ENCODE measurements at places on chromosomes 6 and 20.

DNA sequence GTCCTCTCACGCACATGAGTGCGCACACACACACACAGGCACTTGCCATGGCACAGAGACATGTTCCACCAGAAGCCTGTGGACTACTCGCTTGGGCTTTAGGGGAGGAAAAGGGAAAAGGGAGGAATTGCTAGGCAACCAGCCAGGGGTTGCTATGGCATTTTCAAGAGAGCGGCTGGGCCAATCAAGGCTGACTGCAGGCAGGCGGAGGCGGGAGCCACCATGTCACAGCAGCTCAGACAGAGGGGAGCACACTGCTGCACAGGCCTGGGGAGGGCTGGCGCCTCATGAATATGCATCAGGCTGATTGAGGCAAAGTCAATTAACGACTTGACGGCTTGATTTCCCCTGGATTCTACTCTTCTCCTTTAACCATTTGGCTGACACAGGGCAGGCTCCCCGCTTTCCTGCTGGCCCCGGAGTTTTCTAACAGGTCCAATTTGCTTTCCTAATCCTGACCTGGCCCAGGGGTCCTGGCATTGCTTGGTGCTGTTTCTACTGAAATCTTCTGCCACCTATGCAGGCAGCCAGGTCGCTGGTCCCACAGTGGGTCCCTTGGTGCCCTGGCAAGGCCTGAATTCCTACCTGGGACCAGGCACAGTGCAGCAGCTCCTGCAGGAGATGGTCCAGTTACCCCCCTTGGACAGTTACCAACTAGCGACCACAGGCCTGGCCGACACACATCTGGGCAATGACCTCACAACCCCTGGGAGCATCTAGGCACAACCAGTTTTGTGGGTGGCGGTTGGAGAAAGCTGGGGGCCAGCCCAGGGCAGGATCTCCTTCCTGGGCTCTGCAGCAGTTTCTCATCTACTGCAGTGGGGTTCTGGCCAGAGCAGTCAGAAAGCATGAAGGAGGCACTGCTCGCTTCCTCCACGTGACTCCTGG is 52.1 kb downstream of the YTHDF1 start:
- no peak for DNase-seq

DNA sequence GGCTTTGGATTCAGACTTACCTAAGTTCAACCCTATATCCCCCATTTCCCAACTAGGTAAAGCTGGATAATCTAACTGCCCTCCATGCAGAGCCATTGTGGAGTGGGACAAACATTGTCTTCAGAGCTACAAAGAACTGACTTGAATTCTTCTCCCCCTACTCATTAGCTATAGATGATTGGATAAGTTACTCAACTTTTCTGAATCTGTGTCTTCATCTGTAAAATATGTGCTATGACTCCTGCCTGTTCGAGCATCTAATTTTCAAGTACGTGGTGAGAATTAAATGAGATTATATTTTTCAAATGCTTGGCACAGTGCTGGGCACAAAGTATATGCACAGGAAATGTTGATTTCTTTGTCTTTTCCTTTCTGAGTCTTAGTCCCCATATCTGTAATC is 240.3 kb upstream of the TCF21 start:
- DNase-seq, result no peak

GRCh38 chr20:3697588-3698305 is 14.7 kb downstream of the SIGLEC1 start:
- DNase-seq, result no peak

DNA sequence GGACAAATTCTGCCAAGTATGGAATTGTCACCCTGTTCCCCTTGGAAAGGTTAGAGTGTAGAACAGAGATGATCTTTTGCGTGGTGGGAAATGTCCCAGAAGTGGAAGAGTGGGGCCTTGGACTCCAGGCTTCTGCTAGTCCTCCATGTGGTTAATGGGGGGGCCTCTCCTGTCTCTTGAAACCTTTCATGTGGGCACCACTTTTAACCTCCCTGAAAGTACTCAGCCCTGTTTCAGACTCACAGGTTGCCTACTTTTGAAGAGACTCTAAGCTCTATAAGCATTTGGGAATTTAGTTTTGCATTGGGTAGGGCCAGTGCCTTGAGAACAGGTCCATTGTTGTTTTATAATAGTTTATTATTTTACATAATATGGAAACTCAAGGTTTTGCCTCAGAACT is 17.5 kb downstream of the RREB1 start:
- no peak for DNase-seq

DNA sequence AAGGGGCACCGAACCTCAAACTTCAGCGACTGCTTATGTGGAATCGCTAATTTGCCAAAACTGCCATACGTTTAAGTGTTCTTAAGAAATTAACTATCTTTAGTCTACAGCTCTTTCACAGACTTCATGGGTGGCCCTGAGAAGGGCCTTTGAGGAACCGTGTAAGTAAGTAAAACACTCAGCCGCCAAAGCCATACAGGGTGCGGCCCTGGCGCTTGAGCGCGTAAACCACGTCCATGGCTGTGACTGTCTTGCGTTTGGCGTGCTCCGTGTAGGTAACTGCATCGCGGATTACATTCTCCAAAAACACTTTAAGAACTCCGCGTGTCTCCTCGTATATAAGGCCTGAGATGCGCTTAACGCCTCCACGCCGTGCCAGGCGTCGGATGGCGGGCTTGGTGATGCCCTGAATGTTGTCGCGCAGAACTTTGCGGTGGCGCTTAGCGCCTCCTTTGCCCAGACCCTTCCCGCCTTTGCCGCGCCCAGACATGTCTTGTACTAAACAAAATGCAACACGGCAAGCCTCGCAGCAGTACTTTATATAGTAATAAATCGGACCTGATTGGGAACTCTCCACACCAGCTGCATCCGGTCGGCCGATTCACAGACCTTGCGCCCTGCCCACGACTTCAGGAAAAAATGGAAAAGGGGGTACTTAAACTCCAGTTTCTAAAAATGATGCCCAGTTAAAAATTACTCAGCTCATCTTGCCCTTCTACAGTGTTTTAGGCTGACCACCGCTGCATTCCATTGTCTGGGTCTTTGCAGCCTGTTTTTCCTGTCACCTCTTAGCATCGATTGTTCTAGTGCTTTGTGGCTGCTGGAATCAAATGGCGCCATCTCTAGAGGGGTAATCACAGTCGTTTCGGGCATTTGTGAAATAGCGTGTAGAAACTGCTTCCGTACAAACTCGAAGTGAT is 38.9 kb downstream of the OR2B2 start:
- peak; percentile 35 for DNase-seq

GRCh38 chr6:108699290-108700041 is 138.7 kb downstream of the FOXO3 start:
- DNase-seq, result no peak

DNA sequence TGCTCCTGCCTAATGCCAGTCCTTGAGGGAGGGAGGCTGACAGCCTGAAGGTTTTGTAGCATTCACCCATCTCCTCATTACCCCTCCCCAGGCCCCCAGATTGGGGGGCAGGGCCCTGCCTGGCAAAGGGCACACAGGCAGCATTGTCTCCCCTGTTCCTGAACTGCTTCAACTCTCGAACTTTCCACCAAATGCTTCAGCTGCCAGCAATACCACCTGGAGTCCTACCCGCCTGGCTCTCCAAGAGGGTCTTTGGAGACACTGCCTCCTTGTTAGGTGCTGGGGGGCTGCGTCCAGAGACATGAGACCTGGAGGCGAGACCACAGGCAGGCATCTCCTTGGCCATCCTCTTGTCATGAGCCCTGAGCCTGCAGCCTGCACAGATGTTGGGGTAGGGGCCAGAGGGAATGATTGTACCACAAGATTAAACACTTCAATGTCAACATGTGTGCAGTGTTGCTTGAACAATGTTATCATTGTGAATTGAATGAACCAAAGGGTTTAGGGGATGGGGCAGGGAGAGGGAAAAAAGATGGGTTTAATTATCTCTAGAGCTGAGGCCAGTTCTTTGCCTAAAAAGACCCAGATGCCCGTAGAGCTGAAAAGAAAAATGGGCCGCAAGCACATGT is 25.0 kb downstream of the BMP7 start:
- DNase-seq, result no peak

DNA sequence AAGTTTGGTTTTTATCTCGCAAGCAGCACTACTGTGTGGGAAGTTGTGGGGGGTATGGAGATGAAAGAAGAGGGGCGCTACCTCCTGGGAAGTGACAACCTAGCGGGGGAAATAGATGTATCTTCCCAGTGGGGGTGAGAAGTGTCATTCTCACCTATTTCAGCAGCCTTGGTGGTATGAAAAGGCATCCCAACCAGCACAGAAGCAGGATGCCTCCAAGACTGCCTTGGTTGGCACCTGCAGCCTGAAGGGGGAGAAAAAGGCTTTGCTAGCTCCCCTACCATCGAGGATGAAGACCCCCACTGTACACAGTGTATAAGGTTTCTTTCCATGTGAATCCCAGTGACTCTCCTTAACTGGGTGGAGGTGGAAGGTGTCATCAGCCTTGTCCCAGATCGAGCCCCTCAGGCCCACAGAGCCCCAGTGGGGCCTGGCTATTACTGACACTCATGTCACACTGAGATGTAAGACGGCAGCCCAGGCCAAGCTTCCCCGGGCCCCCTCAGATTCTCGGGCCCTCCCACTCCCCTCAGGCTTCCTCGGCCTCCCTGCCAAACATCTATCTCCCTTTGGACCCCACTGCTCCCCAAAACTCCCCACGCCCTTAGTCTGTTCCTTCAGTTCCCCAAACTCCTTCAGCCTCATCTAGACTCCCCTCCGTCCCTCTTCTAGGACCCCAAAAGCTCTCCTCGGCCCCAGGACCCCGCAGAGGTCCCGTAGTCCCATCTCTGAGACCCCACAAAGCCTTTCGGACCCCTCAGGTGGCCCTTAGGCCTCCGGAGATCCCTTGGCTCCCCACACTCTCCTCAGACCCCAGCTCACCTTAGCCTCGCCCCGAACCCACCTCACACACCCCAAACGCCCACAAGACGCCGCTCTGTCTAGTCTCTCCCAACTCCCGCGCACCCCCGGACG is 688 bp downstream of the COMMD7 start:
- no peak for DNase-seq

DNA sequence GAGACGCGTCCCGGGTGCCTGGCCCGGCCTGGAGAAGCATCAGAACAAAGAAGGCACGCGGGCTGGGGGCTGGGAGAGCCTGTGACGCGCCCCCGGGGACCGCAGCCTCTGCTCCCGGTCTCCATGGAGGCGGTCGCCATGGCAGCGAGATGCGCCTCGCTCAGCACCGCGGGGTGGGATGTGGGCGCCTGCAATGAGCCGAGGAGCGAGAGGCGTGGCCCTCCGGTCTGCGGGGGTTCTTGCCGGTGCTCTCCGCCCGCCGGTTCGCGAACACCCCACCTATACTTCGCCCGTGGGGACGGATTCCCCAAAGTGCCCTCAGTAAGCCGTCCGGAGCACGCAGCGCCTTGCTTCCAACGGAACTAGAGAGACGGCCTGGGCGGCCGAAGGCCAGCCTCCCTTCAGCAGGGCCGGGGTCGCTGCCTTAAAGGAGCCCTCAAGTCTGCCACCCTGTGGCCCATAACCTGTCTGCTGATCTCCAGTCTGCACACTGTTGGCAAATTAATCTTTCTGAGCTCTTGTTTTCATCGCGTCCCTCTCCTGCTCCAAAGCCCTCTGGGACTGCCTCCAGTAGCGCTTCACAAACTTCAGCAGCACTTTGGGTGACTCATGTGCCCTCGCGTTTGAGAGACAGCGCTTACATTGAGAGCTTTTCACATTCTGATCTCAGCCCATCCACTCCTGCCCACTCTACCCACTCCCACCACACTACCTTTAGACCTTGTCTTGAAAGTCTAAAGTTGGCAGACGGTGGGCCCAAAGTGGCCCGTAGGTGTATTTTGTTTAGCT is 983 bp upstream of the ADISSP start:
- DNase-seq, result peak; percentile 79

DNA sequence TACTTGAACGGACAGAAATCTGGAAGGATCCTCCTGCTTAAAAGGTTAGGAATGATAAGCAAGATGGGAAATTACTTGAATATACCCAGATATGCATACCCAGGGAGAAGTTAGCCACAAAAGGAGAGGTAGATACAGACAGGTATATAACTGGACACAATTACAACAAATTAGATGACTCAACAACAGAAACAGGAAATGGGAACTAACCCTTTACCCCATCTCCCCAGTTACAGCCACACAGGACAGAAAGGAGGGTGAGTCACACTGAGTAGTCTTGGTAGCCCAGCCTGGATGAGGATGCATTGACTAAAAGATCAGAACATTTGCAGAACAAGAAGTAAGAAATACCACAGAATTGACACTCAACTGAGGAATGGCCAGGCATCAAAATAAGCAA is 61.2 kb downstream of the C6orf52 start:
- no peak for DNase-seq

GRCh38 chr6:22027040-22027725 is 269.7 kb downstream of the PRL start:
- no peak for DNase-seq

DNA sequence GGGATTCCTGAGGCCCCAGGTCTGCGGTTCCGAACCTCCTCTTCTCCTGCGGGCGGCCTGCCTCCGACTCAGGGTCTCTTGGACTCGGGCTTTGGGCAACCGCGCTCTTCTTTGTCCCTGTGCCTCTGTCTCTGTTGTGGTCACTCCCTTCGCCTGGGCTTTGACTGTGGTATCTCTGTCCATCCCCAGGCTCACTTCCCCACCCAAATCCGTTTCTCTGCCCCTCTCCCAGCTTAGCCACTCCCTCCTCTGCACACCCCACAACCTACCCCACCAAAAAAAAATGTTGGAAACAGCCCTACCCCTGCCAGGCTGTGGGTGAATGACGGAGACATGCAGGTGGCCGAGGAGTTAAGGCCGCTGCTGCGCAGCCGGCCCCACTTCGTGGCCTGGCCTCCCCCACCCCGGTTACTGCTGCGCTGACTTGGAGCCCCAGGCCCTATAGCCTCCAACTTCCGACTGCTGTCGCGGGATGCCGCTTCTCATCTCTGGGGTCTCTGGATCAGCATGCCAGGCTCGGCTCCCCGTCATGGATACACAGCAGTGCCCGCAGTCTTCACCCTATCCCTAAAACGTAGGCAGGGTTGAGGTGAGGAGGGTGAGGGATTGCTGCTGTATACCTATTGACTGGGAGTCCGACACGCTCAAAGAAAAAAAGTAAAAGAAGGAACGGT is 2.7 kb upstream of the MAFB start:
- no peak for DNase-seq

GRCh38 chr20:2312876-2313275 is 17.1 kb downstream of the TGM3 start:
- no peak for DNase-seq

GRCh38 chr6:82085701-82086100 is 161.8 kb downstream of the IBTK start:
- no peak for DNase-seq

DNA sequence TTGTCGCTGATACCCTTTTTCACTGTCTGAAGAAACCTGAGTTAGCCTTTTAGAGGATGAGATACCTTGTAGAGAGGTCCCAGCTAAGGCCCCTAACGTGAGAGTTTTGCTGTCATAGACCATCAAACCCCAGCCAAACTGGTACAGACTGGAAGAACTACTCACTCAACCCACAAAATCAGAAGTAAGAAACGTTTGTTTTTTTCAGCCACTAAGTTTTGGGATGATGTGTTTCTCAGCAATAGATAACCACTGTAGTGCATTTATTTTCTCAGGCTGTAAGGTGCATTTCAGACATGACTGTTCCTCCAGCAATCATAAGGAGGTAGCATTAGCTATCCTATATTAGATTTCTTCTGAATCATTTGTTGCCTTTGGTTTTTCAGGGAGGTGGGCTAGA is 407.3 kb upstream of the FLRT3 start:
- DNase-seq, result no peak
